ENCODE measurements at places on chromosomes 13 and 19. TPM values are rescaled to one million over a fixed set of nuclear protein-coding genes. Genes with fewer than 3 reads are reported as not detected.

The TSSK6 gene
- total RNA-seq = not detected

DNA sequence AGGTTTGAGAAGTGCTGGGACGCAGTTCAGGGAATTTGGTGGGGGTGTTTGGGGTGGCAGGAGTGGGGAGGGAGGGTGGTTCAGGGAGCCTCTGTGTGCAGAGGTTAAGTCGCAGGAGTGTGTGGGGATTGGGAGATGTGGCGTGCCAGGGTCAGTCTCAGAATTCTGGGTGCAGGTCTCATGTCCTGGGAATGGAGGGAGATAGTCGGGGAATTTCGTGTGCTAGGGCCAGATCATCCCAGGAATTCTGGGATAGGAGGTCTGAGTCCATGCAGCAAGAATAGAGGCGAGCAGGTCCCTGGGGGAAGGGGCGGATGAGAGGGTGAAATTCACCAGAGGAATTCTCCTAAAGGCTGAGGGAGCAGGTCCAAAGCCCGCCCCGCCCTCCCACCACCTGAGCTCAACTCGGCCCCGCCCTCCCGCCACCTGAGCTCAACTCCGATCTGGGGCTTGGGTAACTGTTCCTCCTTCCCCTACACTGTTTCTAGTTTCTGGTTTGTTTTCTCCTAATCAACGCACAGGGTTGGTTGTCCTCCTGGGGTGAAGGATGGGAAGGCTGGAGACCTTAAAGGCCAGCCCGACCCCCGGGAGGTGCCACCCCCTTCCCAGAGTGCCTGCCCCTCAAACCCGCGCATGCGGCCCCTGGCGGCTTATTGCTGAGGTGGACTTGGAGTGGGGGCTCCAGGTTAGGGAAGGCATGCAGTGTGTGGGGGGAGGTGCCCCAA, 15.2 kb downstream of the KCNC3 start:
- H3K4me1 ChIP-seq = no peaks in the 10 kb centered on the region
- no peak overlapping the region for H3K27ac ChIP-seq
- DNase-seq = no peak

DNA sequence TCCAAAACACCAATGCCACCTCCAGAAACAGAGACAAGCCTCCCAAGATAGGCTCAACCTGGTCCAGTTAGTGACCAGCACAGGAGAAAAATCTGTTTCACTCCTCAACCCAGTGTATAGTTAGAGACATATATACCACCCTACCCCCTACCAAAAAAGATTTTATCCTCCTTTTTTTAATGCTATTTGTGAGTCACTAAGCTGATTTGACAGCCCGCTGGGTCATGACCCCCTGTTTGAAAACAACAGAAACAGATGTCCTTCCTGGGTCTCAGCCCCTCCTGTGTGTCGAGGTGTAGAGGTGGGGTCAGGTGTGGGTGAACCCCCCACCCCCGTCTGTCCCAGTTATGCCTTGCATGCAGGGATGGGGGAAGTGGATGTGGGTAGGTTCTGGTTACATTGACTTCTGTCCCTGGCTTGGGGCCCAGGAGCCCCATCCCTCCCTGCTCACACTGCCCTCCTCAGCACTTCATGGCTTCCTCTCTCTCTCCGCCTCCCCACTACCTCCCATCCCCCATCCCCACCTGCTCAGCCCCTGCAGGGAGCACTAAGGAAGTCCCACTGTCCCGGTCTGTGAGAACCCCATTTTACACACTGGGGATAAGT, 14.0 kb upstream of the TOMM40 start:
- peaks cover 6% of the 10 kb centered on the region for H3K4me1 ChIP-seq
- DNase-seq = no peak
- H3K4me3 ChIP-seq = no peak overlapping the region

DNA sequence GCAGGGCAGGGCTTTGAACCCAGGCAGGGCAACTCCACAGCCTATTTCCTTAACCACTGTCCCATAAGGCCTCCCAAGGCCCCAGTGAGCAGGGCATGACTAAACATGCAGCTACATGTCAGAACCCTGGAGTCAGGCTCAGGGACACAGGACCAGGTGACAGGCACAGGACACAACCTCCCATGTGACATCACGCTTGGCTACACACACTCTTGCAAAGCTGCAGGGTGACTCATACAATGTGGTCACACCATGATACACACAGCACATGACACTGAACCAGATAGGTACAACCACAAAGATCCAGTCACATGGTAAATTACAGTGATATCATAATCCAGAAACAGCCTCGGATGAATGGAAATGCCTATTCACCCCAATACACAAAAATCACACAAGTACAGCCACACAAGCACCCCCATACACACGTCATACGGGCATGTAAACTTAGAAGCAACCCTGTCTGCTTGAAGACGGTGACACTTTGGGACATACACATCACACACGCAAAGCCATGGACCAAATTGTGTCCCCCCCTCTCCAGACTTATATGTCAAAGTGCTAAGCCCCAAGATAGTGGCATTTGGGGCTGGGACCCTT, 14.5 kb downstream of the KLK4 start:
- no peak overlapping the region for H3K27ac ChIP-seq
- no peaks in the 10 kb centered on the region for H3K4me1 ChIP-seq
- no peaks in the 10 kb centered on the region for H3K36me3 ChIP-seq
- H3K27me3 ChIP-seq = no peaks in the 10 kb centered on the region
- no peak for DNase-seq

DNA sequence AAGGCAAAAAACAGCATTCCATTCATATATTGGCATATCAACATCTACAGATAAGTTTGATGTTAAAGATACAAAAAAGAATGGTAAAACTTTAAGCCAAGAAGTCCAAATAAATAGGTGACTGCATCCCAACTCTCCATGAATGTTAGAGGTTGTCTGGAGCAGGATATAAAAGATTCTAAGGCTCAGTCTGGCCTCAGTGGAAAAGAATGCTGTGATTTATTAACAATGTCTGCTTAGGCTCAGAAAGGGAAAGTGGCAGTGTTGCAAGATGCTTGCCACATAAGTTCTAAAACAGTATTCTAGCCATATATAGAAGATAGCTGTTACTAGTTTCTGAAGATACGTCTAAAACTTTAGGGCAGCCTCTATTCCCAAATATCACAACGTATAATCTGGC, 179.8 kb upstream of the NBEA start:
- no peaks in the 10 kb centered on the region for H3K36me3 ChIP-seq
- DNase-seq = no peak
- no peak overlapping the region for H3K27ac ChIP-seq
- no peaks in the 10 kb centered on the region for H3K4me1 ChIP-seq

DNA sequence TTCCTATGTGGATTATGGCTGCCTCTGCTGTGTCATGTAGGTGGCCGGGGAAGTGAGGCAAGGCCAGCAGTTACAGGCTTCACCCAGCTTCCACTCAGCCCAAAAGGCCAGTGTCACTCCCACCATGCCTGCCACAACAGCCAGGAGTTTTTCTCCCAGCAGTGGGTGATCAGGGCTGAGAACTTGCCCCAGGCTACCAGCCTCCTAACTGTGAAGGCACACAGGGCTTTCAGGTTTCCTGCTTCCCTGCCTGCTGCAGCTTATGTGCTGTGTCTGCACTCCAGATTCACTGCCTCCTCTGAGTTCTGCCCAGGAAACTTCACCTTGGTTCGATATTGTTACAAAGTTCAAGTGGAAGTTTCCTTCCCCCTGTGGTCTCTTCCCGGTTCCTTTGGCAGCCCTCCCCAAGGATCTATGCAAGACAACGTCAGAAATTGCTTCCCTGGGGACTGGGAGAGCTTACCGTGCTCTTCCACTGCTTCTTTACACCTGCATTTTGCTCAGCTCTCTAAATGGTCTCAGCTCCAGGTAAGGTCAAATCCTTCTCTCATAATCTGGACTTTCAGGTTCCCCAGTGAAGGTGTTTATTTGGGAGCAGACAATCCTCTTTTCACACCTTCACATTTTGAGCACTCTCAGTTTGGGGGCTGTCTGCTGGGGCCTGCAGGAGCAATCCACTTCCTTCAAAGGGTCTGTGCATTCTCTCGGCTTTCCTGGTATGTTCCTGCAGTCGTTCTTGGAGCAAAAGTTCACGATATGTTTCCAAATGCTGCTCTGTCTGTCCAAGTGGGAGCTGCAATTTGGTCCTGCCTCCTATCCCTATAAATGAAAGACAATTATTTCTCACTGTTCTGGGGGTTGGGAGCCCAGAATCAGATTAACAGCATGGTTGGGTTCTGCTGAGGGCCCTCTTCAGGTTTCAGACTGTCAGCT, 1730.1 kb upstream of the PRR20A start:
- H3K27ac ChIP-seq = no peak overlapping the region
- H3K27me3 ChIP-seq = no peaks in the 10 kb centered on the region
- no peak for DNase-seq
- no peak overlapping the region for H3K4me3 ChIP-seq

GRCh38 chr13:59111751-59112171, 1052.0 kb downstream of the DIAPH3 start:
- no peaks in the 10 kb centered on the region for H3K36me3 ChIP-seq
- no peak overlapping the region for H3K27ac ChIP-seq
- H3K27me3 ChIP-seq = no peaks in the 10 kb centered on the region

The EPSTI1 gene
- total RNA-seq = 0.87 TPM

The CEACAM5 gene
- total RNA-seq = 5.0 TPM

GRCh38 chr13:32309312-32310133, 5.6 kb downstream of the ZAR1L start:
- DNase-seq = no peak
- peak overlapping the region; percentile 31 for H3K4me3 ChIP-seq
- H3K36me3 ChIP-seq = no peaks in the 10 kb centered on the region
- no peak overlapping the region for H3K27ac ChIP-seq
